ENCODE measurements at places on chromosomes 2 and 18. TPM values are rescaled to one million over a fixed set of nuclear protein-coding genes. Genes with fewer than 3 reads are reported as not detected.
A peak's percentile ranks its signal among the peaks of the same experiment; 100 is the strongest.

GAL3ST2 gene
- not detected for total RNA-seq

UGT1A3 gene
- not detected for total RNA-seq

SLC9A4 gene
- total RNA-seq, result not detected

GRCh38 chr18:35890323-35890722, 82.2 kb upstream of the RMP24 start:
- no peak overlapping the region for H3K4me3 ChIP-seq
- H3K27ac ChIP-seq, result no peak overlapping the region
- no peaks in the 10 kb centered on the region for H3K27me3 ChIP-seq
- DNase-seq, result no peak
- H3K36me3 ChIP-seq, result no peaks in the 10 kb centered on the region

- no peak overlapping the region for H3K27ac ChIP-seq
- no peak overlapping the region for H3K4me3 ChIP-seq
- H3K4me1 ChIP-seq, result peaks cover 11% of the 10 kb centered on the region
- no peaks in the 10 kb centered on the region for H3K27me3 ChIP-seq
- H3K36me3 ChIP-seq, result no peaks in the 10 kb centered on the region
These were observed 115.9 kb upstream of the TWIST2 start for GRCh38 chr2:238731961-238732360.

DNA sequence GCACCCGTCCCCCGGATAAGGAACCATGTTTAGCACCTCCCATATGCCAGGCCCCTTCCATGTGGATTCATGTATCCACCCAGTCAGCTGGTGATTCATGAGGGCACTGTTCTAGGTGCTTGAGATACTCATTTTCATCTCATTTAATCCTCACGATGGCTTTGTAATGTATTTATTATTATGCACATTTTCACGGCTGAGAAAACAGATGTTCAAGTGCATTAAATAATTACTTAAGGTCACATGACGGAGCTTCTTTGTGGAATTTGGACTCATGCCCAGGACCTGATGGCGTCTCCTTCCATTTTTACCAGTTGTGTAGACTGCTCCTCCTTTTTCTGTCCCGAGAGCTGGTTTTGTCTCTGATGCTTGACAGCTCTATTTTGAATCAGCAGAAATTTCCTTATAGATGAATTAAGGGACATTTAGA, 72.2 kb upstream of the RBM44 start:
- peaks cover 3% of the 10 kb centered on the region for H3K36me3 ChIP-seq
- no peaks in the 10 kb centered on the region for H3K27me3 ChIP-seq
- no peak overlapping the region for H3K27ac ChIP-seq
- H3K4me3 ChIP-seq, result no peak overlapping the region
- H3K4me1 ChIP-seq, result peaks cover 21% of the 10 kb centered on the region

GRCh38 chr2:98441706-98442450, 2.8 kb upstream of the INPP4A start:
- peak overlapping the region; percentile 39 for H3K4me3 ChIP-seq
- H3K27ac ChIP-seq, result peak overlapping the region; percentile 13
- H3K27me3 ChIP-seq, result no peaks in the 10 kb centered on the region
- DNase-seq, result no peak

DNA sequence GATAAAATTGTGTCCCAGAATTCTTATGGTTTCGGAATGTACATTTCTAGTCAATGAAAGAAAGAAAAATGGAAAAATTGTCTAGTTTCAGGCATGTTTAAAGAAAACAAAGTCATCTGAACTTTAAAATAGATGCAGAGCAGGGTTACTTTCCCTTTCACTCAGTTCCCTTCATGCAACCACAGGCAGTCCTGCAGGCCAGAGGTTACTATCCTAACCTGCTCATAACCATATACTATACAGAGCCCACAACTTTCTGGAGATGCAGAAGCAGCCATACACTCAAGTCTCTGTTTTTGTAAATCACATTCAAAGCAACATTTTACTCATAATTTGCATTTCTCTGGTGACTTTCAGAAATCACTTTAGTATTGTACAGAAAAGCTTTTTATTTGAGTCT, 690.3 kb downstream of the MBD2 start:
- no peaks in the 10 kb centered on the region for H3K27me3 ChIP-seq
- no peak overlapping the region for H3K4me3 ChIP-seq
- peaks cover 8% of the 10 kb centered on the region for H3K36me3 ChIP-seq
- peaks cover 13% of the 10 kb centered on the region for H3K4me1 ChIP-seq
- no peak overlapping the region for H3K27ac ChIP-seq

DNA sequence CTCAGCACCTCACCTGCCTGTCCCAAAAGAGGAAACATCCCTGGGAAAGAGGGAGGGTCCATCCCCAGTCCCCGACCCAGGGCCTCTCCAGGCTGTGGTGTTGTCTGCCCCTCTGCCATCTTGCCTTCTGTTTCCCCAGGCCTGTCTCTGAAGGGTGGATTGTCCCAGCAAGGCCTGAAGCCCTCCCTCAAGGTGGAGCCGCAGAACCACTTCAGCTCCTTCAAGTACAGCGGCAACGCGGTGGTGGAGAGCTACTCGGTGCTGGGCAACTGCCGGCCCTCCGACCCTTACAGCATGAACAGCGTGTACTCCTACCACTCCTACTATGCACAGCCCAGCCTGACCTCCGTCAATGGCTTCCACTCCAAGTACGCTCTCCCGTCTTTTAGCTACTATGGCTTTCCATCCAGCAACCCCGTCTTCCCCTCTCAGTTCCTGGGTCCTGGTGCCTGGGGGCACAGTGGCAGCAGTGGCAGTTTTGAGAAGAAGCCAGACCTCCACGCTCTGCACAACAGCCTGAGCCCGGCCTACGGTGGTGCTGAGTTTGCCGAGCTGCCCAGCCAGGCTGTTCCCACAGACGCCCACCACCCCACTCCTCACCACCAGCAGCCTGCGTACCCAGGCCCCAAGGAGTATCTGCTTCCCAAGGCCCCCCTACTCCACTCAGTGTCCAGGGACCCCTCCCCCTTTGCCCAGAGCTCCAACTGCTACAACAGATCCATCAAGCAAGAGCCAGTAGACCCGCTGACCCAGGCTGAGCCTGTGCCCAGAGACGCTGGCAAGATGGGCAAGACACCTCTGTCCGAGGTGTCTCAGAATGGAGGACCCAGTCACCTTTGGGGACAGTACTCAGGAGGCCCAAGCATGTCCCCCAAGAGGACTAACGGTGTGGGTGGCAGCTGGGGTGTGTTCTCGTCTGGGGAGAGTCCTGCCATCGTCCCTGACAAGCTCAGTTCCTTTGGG, 47.2 kb downstream of the BOLA3 start:
- peaks cover 14% of the 10 kb centered on the region for H3K36me3 ChIP-seq
- no peaks in the 10 kb centered on the region for H3K27me3 ChIP-seq

DNA sequence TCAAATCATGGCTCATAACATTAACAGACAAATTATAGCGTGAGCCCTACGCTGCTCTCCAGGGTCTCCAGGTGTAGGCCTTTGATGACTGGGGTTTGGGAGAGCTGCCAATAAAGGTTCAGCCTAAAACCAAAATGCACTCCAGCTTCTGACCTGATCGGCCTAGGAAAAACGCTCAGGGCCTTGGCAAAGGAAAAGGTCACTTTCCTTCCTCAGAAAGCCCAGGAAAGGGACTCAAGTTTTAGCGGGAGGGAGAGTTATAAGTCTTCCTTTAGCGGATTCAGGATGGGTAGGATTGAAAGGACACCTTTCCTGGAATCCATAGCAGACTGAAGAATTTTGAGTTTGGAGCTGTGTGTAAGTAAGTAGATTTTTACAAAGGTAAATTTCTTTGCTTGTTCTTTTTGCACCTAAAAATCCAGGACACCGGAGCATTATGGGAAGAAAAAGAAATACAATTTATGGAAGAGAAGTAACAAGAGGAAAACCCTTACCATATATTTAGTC, 8.8 kb downstream of the EVX2 start:
- H3K36me3 ChIP-seq, result peaks cover 2% of the 10 kb centered on the region
- DNase-seq, result no peak
- H3K27ac ChIP-seq, result no peak overlapping the region

DNA sequence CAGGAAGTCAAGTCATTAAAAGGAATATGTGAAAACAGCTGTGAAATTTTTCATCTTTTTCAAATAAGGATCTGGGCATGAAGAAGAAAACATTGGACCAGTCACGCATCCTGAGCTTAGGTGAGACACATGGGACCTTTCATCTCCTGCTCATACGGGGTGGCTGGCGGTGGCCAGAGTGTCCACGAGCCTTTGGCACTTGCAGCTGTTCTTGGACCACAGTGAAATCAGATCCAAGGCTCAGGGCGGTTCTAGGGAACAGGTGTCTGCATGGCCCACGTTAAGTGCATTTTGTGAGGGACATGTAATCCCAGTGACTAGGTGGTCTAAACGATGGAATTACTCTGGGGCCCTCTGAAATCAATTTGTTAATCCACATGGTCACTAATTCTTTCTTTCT, 212.7 kb upstream of the COPS8 start:
- peaks cover 31% of the 10 kb centered on the region for H3K4me1 ChIP-seq
- H3K27me3 ChIP-seq, result no peaks in the 10 kb centered on the region
- no peak overlapping the region for H3K4me3 ChIP-seq
- no peaks in the 10 kb centered on the region for H3K36me3 ChIP-seq
- no peak overlapping the region for H3K27ac ChIP-seq

Measured in neural crest cell (in vitro differentiated cells).